Activated CD4-positive, alpha-beta T cell treated with anti-CD3 and anti-CD28 coated beads, Interleukin-2, amount 50 U/mL, for 1 hour (primary cell): ENCODE measurements at places on chromosomes 1 and 21.

DNA sequence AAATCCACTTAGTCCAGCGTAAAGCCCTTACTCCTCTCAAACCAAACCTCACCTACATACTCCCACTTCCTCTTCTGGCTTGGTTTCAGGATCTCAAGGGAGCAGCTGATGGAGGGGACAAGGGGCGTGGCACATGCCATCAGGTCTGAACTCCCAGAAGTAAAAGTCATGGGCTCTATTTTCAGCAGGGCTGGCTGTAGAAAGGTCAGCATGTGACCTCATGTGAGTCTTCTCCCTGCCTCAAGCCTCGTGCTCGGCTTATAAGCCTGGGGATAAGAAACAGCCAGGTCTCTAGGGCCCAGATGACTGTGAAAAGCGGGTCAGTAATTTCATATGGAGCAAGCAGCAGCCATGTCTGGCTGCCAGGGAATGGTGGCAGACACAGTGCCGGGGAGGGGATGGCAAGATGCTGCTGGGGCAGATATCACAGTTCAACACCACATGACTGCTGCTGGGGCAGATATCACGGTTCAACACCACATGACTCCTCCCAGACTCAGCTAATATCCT, 227.9 kb downstream of the KCNH1 start:
- DNase-seq, result no peak

DNA sequence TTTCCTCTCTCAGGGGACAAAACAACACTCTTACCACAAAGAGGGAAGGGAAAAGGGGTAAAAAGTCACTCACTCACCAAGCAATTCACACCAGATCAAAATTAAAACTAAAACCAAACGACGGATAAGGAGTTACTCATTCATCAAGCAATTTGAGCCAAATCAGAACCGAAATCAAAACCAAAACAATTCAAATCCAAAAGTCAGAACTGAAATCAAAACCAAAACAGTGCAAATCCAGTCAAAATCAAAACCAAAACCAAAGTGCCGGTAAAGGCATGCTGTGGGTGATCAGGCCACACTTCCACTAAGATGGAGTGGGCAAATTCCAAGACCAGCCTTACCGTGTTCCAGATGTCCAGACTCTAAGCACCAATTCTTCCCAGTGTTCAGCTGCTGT, 717.9 kb downstream of the AMY1C start:
- DNase-seq, result no peak

- DNase-seq, result no peak
These were observed 624.4 kb upstream of the PLXNA2 start for GRCh38 chr1:208868554-208868953.

DNA sequence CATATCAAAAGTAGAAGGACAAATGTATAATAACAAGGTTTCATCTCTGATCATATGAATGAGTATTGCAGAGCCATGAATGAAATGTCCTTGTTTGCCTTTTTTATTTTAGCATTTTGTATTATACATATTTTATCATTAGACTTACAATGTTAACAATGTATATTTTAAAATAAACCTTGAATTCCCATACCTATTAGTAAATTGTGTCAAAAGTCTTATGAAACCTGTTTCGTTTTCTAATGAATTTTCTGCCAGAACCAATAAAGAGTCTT, 646 bp downstream of the DNAJB4 start:
- DNase-seq, result no peak

DNA sequence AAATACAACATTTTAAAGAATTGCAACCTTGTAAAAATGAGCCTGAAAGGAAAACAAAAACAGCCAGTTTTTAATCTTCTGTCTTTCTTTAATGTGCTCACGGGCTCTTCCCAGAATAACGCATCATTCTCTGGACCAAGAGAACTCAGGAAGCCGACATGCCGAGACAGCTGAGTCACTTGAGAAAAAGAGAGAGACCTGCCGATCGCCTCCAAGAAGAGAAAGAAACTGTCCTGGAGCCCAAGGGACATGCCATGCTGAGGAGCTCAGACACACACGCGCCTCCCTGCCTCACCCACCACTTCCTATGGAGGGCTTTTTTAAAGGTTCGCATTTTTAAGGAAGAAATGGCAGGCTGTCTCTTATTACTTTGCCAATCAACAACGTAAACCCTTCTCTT, 176.4 kb downstream of the ZNF281 start:
- no peak for DNase-seq

GRCh38 chr1:118147522-118147921, 37.5 kb downstream of the SPAG17 start:
- no peak for DNase-seq

- no peak for DNase-seq
These were observed 9.2 kb upstream of the GJB3 start for GRCh38 chr1:34771573-34772371.

- DNase-seq, result no peak
These were observed 39.5 kb downstream of the IRF2BP2 start for GRCh38 chr1:234570329-234571120.

GRCh38 chr1:38781872-38782617, 77.5 kb downstream of the RRAGC start:
- no peak for DNase-seq

- no peak for DNase-seq
These were observed 19.3 kb downstream of the TNFRSF1B start for GRCh38 chr1:12185918-12186678.

DNA sequence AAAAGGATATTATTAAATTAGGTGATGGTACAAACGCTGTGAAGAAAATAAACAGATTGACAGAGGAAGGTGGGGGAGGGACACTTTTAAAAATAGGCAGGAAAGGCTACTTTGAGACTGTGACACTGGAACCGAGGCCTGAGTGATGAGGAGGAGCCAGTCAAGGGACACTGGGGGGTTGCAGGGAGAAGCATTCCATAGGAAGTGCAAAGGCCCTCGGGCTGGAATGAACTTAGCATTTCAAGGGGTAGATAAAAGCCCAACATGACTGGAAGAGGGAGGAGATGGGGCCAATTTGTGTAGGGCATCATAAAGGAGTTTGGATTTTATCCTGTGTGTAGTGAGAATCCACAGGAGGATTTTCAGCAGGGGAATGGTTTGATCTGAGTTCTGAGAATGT, 15.9 kb downstream of the C1orf94 start:
- DNase-seq, result no peak

DNA sequence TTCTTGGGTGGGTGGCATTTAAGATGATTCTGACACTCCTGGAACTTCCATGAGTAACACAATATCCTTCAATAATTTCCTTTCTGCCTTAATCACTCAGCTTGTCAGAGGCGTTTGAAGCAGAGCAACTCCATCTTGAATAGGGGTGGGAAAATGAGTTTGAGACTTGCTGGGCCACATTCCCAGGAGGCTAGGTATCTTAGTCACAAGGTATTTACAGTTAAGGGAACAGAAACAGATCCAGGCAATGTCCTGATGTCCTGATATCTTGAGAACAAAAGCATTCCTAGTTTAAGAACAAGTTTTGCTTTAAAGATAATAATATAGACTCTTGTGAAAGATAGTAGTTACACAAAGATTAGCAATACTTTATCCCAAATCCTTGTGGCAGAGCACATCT, 76.6 kb upstream of the KIAA0040 start:
- DNase-seq, result no peak

DNA sequence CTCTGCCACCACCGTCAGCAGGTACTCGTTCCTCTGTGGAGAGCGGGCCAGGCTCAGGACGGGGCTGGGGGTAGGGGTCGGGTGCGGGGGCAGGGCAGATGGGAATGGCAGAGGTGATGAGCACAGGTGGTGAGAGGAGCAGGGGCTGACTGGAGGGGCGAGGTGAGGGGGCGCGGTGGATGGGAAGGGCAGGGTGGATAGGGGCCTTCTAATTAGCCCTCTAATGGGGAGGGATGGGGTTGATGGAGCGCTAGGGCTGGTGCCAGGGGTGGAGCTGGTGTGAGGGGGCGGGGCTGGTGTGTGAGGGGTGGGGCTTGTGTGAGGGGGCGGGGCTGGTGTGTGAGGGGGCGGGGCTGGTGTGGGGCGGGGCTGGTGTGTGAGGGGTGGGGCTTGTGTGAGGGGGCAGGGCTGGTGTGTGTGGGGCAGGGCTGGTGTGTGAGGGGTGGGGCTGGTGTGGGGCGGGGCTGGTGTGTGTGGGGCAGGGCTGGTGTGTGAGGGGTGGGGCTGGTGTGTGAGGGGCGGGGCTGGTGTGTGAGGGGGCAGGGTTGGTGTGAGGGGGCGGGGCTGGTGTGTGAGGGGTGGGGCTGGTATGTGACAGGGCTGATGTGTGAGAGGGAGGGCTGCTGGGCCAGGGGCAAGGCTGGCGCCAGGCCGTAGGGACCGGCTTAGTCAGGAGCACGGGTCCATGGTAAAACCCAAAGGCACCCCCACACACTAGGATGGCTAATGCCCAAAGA, 5.9 kb downstream of the KRTAP10-1 start:
- no peak for DNase-seq

DNA sequence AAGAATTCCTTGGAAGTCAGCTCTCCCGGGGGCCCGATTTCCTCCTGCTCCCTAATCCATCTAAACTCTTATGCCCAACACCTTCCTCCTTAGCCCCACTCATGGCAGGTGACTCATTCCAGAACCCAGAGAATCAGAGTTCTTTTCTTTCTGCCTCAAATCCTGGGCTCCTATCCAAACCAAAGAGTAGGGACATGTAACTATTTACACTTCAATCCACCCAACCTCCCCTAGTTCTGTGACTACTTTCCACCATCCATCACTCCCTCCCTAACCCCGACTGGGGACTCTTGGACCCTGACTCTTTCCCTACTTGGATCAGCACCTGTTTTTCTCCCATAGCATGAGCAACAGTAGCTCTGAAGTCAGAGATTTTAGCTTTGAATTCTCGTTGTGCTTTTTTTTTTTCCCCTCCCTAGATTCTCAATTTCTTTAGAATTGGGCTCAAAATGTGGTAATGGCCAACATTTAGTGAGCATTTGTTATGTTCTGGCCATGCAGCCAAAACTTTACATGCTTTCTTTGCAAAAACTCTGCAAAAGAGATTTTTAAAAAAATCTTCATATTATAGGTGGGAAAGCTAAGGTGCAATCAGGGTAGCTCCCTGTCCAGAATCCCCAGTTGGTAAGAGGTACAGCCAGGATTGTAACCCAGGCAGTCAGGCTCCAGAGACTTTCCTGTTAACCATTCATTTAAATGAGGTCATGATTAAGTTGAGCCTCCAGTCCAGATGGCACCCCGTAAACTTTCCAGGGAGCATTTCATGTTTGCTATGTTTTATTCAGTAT, 7.5 kb upstream of the CYP4A11 start:
- DNase-seq, result no peak

GRCh38 chr1:40808444-40808843, 24.9 kb downstream of the KCNQ4 start:
- no peak for DNase-seq

GRCh38 chr1:154626456-154627256, 18.7 kb upstream of the ADAR start:
- no peak for DNase-seq

GRCh38 chr1:75932304-75932703, at the start of gene ASB17:
TSS of gene ASB17 (minus strand) at chr1:75932404. CDS start at chr1:75932291, 113 bp downstream.
- no peak for DNase-seq

DNA sequence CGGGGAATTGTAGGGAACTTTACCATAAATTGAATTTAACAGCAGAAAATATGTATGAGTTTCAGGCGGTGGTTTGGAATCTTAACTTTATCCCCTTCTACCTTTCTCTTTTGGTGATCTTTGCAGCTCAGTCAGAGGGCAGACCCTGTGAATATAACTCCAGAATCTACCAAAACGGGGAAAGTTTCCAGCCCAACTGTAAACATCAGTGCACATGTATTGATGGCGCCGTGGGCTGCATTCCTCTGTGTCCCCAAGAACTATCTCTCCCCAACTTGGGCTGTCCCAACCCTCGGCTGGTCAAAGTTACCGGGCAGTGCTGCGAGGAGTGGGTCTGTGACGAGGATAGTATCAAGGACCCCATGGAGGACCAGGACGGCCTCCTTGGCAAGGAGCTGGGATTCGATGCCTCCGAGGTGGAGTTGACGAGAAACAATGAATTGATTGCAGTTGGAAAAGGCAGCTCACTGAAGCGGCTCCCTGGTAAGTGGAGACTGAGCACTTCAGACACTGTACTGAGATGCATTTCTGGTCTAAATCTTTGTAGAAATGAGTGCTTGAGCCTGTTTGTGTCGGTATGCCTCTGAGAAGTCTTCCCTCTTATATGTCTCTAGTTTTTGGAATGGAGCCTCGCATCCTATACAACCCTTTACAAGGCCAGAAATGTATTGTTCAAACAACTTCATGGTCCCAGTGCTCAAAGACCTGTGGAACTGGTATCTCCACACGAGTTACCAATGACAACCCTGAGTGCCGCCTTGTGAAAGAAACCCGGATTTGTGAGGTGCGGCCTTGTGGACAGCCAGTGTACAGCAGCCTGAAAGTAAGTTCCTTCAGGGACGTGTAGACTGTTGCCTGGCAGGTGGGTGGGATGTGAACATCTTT, 1.5 kb downstream of the CCN1 start:
- no peak for DNase-seq

DNA sequence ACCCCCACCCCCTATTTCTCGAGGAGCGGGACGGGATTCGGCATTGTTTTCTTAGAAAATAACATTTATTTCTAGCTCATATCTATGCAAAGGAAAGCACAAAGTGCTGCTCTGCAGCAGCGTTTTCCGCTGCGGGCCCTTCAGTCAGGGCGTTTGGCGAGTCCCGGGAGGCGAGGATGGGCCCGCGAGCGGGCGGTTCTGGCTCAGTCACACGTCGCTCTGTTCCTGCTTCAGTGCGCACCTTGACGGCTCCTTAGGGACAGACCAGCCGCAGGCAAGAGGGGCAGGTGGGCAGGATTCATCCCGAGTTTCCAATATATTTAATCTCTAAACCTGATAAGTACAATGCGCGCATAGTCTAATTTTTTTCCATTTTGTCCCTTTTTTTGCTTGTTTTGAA, 5.7 kb downstream of the DMRTA2 start:
- no peak for DNase-seq

DNA sequence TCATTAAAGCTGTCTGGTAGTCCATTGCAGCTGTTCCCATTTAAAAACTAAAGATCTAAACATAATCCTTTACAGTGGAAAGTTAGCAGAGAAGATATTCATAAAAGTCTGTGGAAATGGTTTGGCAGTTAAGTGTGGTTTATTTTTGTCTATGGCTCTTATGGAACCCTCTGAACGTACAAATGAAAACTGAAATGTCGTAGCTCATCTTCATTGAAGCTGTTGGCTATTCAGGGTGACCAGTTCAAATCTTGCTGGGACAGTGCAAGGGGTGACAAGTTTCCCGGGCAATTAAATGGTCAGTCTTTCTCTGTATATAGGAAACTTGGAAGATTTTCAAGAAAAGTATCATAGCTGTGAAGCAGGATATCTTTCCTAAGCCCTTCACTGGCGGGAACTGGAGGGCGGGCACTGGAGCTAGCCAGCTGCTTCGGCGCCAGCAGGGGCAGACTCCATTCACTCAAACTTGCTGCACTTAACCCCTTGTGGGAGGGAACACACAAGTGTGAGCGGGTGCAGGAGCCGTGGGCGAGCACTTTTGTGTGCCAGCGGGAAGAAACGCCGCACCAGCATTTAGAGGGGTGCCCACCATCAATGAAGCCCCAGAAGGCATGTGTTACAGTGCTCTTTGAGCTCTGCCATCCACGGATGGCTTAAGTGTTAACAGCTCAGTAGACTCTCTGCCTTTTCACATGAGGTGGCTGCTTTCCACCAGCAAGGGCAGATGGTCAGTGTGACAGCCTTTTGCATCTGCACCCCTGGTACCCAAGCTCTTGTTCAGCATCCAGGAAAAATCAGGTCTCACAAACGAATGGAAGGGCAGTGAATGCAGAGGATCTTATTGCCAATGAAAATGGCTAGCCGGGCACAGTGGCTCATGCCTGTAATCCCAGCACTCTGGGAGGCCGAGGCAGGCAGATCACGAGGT, 232.1 kb upstream of the KAZN start:
- DNase-seq, result no peak
